Neural crest cell (in vitro differentiated cells): ENCODE measurements at places on chromosomes 1 and 21. TPM values are rescaled to one million over a fixed set of nuclear protein-coding genes. Genes with fewer than 3 reads are reported as not detected.

STUM gene
- total RNA-seq, result 0.86 and 1.1 TPM in 2 replicates

GRCh38 chr1:200036619-200037270 is 9.2 kb downstream of the NR5A2 start:
- H3K27ac ChIP-seq, result no peak overlapping the region
- no peaks in the 10 kb centered on the region for H3K36me3 ChIP-seq
- H3K27me3 ChIP-seq, result peaks cover 23% of the 10 kb centered on the region

MTARC1 gene
- total RNA-seq, result 28.3 and 28.5 TPM in 2 replicates

- no peak for DNase-seq
- H3K27me3 ChIP-seq, result no peaks in the 10 kb centered on the region
- peaks cover 6% of the 10 kb centered on the region for H3K36me3 ChIP-seq
- peak overlapping the region; percentile 83 for H3K4me3 ChIP-seq
- peaks cover 76% of the 10 kb centered on the region for H3K4me1 ChIP-seq
Measured at GRCh38 chr1:66335859-66336640, 197.9 kb upstream of the SGIP1 start.

- H3K4me3 ChIP-seq, result no peak overlapping the region
- H3K27me3 ChIP-seq, result peaks cover 4% of the 10 kb centered on the region
- peaks cover 4% of the 10 kb centered on the region for H3K36me3 ChIP-seq
- DNase-seq, result no peak
- peak overlapping the region; percentile 54 for H3K27ac ChIP-seq
- peaks cover 6% of the 10 kb centered on the region for H3K4me1 ChIP-seq
Measured at GRCh38 chr1:7292714-7293419, 478.2 kb upstream of the VAMP3 start.

EFNA3 gene
- total RNA-seq, result 5.6 and 6.6 TPM in 2 replicates

CD101 gene
- 3.7 and 4.3 TPM in 2 replicates for total RNA-seq

- no peak overlapping the region for H3K4me3 ChIP-seq
- no peaks in the 10 kb centered on the region for H3K27me3 ChIP-seq
- no peak overlapping the region for H3K27ac ChIP-seq
- no peak for DNase-seq
- H3K36me3 ChIP-seq, result no peaks in the 10 kb centered on the region
- H3K4me1 ChIP-seq, result no peaks in the 10 kb centered on the region
Measured at GRCh38 chr21:15624646-15625045, 105.1 kb upstream of the USP25 start.

DNA sequence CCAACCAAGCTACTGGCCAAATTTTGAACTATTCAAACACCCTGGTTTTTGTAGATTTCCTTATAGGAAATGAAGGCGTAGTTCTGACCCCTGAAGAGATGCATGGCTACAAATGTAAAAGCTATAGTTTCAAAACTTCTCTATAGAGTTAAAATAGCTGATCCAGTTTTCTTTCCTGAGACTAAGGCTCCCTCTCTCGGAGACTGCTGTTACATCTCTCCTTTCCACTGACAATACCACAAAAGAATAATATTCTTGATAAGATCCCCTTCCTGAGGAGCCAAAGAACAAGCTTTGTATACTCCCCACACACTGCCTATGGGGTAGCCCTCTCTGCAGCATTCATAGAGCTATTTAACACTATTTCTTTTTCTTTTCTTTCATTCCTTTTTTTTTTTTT is 6.7 kb upstream of the CFAP126 start:
- H3K4me3 ChIP-seq, result no peak overlapping the region
- no peak for DNase-seq
- H3K36me3 ChIP-seq, result no peaks in the 10 kb centered on the region
- H3K4me1 ChIP-seq, result no peaks in the 10 kb centered on the region

DNA sequence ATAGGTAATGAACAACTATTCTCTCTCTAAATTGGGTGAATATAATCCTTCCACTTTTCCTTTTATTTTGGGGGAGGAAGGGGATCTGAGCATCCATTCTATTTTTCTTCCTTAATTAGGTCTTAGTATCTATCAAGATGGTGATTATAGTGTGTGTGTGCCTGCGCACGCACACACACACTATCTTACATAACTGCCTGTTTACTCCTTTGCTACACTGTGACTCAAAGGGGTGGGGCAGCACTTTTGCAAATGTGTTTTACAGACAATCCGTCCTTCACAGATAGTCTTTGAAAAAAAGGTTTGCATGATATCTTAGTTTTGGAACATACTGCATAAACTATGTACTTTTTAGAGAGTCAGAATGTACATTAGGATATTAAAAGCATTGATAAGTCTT is 191.5 kb downstream of the SDCCAG8 start:
- DNase-seq, result no peak
- peaks cover 2% of the 10 kb centered on the region for H3K36me3 ChIP-seq
- H3K4me3 ChIP-seq, result no peak overlapping the region
- H3K4me1 ChIP-seq, result peaks cover 10% of the 10 kb centered on the region

DNA sequence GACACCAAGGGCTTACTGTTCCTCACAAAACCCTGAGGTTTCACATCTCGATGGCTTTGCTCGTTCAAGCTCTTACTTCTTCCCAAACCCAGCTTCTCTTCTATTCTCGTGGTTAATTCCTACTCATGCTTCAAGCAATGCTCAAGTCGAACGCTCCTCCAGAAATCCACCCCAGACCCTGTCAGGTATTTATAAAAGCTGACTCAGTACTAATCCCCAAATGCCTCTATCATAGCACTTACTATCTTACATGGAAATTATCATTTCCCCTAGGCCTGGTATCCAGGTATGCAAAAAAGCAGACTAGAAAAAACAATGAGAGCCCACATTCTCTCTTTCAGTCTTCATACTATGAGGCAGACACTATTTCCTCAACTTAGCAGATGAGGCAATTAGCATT is 6.3 kb downstream of the EBNA1BP2 start:
- peaks cover 26% of the 10 kb centered on the region for H3K36me3 ChIP-seq
- H3K27me3 ChIP-seq, result no peaks in the 10 kb centered on the region
- DNase-seq, result no peak
- no peak overlapping the region for H3K4me3 ChIP-seq
- H3K4me1 ChIP-seq, result peaks cover 2% of the 10 kb centered on the region

- no peaks in the 10 kb centered on the region for H3K27me3 ChIP-seq
- no peak overlapping the region for H3K4me3 ChIP-seq
- no peak overlapping the region for H3K27ac ChIP-seq
- DNase-seq, result no peak
- H3K4me1 ChIP-seq, result peaks cover 8% of the 10 kb centered on the region
- no peaks in the 10 kb centered on the region for H3K36me3 ChIP-seq
Measured at GRCh38 chr1:89724369-89725010, 91.6 kb downstream of the LRRC8C start.

- no peak overlapping the region for H3K4me3 ChIP-seq
- H3K27me3 ChIP-seq, result peaks cover 8% of the 10 kb centered on the region
- no peak for DNase-seq
- no peaks in the 10 kb centered on the region for H3K36me3 ChIP-seq
- no peak overlapping the region for H3K27ac ChIP-seq
- no peaks in the 10 kb centered on the region for H3K4me1 ChIP-seq
Measured at GRCh38 chr1:233487408-233487807, 126.5 kb upstream of the KCNK1 start.

DNA sequence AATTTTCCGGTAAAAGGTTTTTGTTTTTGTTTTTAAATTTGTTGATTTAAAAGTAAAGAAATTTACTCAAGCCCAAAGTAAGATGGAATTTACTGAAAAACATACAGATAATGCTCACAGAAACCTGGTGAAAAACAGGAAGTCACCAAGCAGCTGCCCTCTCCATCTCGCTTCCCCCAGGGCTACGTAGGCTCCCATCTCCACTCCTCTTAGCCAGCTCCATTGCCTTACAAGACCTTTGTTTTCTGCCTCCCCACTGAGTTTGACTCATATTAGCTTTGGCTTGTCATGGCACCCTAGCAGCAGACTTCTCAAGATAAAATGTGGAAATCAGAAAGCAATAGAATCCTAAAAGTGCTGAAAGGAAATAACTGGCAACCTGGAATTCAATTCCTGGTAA is 57.9 kb downstream of the PHTF1 start:
- H3K4me1 ChIP-seq, result peaks cover 4% of the 10 kb centered on the region
- peaks cover 33% of the 10 kb centered on the region for H3K36me3 ChIP-seq
- DNase-seq, result no peak
- no peak overlapping the region for H3K4me3 ChIP-seq

DNA sequence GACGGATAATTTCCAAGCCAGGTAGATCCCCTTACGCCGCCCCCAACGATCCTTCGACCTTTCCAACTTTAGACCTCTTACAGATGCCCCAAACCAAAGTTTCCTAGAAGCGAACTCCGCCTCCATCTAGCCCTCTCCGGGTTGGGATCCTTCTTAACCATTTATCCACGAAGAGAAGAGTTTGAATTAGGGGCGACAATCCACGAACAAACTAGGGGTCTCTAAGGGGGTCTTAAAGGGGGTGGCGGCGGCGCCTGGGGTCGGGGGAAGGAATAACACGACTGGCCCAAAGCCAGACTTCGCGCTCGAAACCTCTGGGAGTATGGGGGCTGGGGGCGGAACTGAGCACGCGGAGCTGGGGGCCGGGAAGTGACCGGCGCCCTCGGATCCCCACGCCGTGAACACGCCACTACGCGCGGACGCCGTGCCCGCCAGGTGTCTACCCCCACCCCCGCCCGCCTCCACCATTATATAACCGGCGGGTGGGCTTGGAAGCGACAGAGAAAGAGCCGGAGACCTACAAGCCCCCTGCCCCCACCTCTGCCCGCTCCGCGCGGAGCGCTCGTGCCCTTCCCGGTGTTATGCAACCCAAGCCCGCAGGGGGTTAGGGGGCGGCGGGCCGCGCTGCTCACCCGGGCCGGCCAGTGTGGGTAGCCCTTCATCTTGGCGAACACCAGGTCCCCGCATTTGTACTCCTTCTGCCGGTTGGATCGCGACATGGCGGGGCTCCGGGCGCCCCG is 594 bp downstream of the HDGF start:
- H3K4me1 ChIP-seq, result peaks cover 58% of the 10 kb centered on the region
- peak overlapping the region; percentile 92 for H3K27ac ChIP-seq
- H3K27me3 ChIP-seq, result no peaks in the 10 kb centered on the region
- peak; percentile 55 for DNase-seq

DNA sequence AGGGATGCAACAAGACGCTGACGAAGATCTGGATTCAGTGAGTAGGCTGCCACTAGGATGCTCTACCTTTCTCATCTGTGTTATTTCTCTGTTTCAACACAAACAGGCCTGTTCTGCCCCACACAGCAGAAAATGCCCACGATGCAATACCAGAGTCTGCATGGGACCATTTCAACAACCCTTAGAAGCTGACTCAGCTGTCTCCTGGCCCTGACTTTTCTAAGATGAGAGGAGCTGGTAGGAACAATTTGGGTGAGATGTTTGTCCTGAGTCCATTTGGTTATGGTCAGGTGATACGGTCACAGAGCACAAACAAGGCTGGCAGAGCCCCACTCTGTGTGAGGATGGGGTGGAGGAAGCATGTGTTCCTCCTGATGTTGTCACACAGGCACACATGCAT is 11.5 kb upstream of the SLC2A1 start:
- DNase-seq, result no peak
- no peak overlapping the region for H3K4me3 ChIP-seq
- H3K27me3 ChIP-seq, result no peaks in the 10 kb centered on the region
- H3K4me1 ChIP-seq, result peaks cover 15% of the 10 kb centered on the region
- no peak overlapping the region for H3K27ac ChIP-seq
- no peaks in the 10 kb centered on the region for H3K36me3 ChIP-seq

DNA sequence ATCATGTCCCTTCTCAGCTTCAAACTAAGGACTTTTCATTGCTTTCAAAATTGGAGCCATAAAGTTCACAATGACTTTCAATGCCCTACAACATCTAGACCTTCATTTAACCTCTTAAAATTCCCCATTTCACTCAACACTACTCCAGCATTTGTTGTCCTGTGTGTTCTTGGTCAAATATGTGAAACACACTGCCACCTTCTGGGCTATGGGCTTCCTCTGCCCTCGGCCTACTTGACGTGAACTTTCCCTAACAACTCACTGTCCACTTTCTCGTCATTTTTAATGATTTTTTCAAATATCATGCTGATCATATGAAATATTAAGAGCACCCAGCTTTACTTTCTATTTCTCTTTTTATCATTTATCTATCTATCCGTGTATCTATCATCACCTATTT is 2018.4 kb downstream of the NCAM2 start:
- H3K27ac ChIP-seq, result no peak overlapping the region
- H3K4me3 ChIP-seq, result no peak overlapping the region
- no peaks in the 10 kb centered on the region for H3K36me3 ChIP-seq
- H3K4me1 ChIP-seq, result no peaks in the 10 kb centered on the region
- peak; percentile 3 for DNase-seq
